Fibroblast of lung (primary cell): ENCODE measurements at places on chromosomes 3 and 15.

DNA sequence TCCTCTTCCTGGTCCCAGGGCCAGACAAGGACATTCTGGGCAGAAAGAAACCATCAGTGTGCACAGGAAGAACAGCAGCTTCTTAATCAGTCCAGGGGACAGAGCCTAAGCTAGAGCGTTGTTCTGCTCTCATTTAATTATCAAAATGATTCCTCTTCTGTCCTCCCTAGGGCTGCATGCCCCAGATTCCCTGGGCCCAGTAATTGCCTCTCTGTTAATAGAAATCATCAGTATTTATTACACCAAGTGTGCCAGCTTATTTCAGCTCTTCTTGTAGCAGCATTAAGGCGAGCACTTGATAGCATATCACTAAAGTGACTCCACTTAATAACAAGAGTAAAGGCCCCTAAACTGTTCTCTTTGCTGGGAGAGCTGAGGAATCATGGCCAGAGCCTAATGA, 72.1 kb downstream of the WDR76 start:
- H3K4me3 ChIP-seq = no peak overlapping the region
- H3K27ac ChIP-seq = no peak overlapping the region
- H3K27me3 ChIP-seq = no peaks in the 10 kb centered on the region
- no peak for DNase-seq
- peaks cover 3% of the 10 kb centered on the region for H3K4me1 ChIP-seq

GRCh38 chr15:92157666-92158298, 235.9 kb upstream of the ST8SIA2 start:
- DNase-seq = no peak
- no peaks in the 10 kb centered on the region for H3K4me1 ChIP-seq
- no peak overlapping the region for H3K4me3 ChIP-seq
- no peaks in the 10 kb centered on the region for H3K36me3 ChIP-seq
- H3K27me3 ChIP-seq = no peaks in the 10 kb centered on the region
- no peak overlapping the region for H3K27ac ChIP-seq

- H3K36me3 ChIP-seq = no peaks in the 10 kb centered on the region
- peak; percentile 53 for DNase-seq
- no peaks in the 10 kb centered on the region for H3K27me3 ChIP-seq
Observed at GRCh38 chr3:149936812-149937230, 33.9 kb downstream of the PFN2 start.

DNA sequence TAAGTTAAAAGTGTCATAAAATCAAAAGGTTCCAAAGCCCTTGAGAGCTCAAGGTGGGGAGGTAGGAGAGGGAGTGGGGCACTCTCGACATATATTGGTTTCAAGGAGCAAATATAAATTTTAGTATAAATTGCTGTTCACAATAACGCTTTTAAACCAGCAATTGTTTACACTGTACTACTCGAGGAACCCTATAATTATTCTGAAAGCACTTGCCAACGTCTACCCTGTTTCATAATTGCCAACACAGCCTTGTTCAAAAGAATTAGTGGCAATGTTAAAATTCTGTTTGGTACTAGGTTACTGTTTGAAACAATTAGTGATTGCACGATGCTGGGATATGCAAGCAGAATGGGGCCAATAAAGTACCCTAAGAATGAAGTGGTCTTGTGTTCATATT, 76.3 kb upstream of the ICE2 start:
- DNase-seq = no peak
- H3K27ac ChIP-seq = no peak overlapping the region
- H3K36me3 ChIP-seq = no peaks in the 10 kb centered on the region
- H3K27me3 ChIP-seq = no peaks in the 10 kb centered on the region
- no peak overlapping the region for H3K4me3 ChIP-seq
- no peaks in the 10 kb centered on the region for H3K4me1 ChIP-seq

DNA sequence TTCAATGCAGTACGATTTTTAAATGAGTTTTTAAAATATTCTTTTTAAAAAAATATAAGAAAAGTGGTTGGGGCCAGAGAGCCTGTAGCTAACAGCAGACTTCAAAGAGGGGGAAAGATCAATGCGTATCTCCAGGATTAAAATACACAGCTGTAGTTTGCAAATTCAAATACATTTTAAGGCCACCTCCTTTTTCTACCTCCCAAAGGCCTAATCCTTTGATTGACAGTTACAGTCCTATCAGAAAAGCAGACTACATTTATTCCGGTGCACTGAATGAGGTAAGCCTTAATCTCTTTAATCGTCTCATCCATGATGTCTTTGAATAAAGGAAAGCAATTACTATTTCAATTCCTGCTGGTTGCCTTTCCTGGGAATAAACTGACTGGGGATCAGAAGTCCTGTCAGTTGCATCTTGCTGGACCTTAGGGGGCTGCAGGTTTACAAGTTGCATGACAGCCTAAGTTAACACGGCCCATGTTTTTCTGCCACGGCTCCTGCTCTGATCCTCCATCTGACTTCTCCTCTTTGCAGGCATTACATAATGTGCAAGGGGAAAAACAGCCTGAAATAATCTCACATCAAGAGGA, 51.7 kb downstream of the CADPS start:
- DNase-seq = no peak
- H3K27ac ChIP-seq = no peak overlapping the region
- H3K36me3 ChIP-seq = no peaks in the 10 kb centered on the region
- no peak overlapping the region for H3K4me3 ChIP-seq

GRCh38 chr3:183534249-183534648, 21.3 kb downstream of the KLHL6 start:
- H3K4me1 ChIP-seq = no peaks in the 10 kb centered on the region
- H3K4me3 ChIP-seq = no peak overlapping the region
- no peaks in the 10 kb centered on the region for H3K36me3 ChIP-seq
- peak; percentile 29 for DNase-seq
- no peaks in the 10 kb centered on the region for H3K27me3 ChIP-seq
- no peak overlapping the region for H3K27ac ChIP-seq

- no peak overlapping the region for H3K27ac ChIP-seq
- no peaks in the 10 kb centered on the region for H3K36me3 ChIP-seq
- no peak overlapping the region for H3K4me3 ChIP-seq
- H3K27me3 ChIP-seq = no peaks in the 10 kb centered on the region
- peak; percentile 76 for DNase-seq
Observed at GRCh38 chr3:4551051-4551711, 58.0 kb downstream of the ITPR1 start.

GRCh38 chr3:15064835-15065549, at the start of gene MRPS25:
Gene MRPS25, minus strand, starts transcription at chr3:15065315. Its CDS starts 121 bp downstream, at chr3:15065194.
- no peaks in the 10 kb centered on the region for H3K4me1 ChIP-seq
- no peaks in the 10 kb centered on the region for H3K36me3 ChIP-seq
- DNase-seq = peak; percentile 91
- peak within 1 kb of the TSS; percentile 84 for H3K27ac ChIP-seq
- H3K4me3 ChIP-seq = peak within 1 kb of the TSS; percentile 86

- H3K27me3 ChIP-seq = no peaks in the 10 kb centered on the region
- H3K4me3 ChIP-seq = no peak overlapping the region
- DNase-seq = no peak
- H3K27ac ChIP-seq = no peak overlapping the region
Observed at GRCh38 chr3:146386936-146387335, 82.4 kb downstream of the PLSCR2 start.

DNA sequence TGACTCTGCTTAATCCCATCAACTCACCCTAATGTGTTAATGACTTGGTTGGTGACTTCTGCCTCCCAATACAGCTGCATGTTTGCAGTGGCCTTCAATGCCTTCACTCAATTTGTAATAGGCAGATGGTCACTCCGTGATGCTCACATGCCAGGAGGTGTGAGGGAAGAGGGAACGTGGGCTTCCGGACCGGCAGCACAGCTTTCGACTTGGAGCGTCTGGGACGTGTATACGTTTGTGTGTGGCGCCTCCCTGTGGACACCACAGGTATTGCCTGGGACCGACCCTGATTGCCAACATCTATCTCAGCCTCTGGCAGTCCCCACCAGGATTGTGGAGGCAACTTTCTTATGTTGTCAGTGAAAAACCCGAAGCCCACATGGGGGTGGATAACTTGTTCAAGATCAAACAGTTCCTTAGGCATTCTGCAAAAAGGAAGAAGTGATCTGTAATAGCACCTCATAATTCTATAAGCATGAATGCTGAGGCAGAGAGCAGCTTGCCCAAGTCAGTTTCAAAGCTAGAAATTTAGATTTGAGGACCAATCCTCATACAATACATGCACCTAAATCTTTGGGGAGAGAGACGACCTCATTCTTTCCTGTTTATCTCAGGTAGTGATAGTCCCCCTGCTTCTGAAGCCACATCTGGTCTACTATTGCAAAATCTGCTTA, 16.9 kb downstream of the MRPL46 start:
- H3K4me1 ChIP-seq = peaks cover 6% of the 10 kb centered on the region
- no peak overlapping the region for H3K27ac ChIP-seq
- DNase-seq = peak; percentile 59
- H3K36me3 ChIP-seq = no peaks in the 10 kb centered on the region
- no peak overlapping the region for H3K4me3 ChIP-seq
- no peaks in the 10 kb centered on the region for H3K27me3 ChIP-seq

DNA sequence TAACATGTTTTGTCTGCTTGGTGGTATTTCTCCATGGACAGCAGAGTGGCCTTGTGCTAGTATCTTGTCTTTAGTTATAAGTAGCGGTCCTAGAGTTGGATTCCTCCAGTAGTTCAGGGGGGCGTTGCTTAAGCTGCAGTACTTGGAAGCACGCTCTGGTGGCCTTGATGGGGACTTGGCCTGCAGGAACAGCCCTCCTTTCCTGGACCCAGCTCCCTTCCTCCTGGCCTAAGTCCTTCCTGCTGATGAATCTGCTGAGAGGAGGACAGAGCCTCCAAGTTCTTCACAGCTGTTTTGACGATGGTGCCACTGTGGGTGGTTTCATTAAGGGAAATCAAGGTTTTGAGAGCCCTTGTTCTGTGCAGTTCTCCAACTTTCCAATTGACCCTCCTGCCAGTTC, 38.6 kb upstream of the SEC22A start:
- no peaks in the 10 kb centered on the region for H3K4me1 ChIP-seq
- H3K27ac ChIP-seq = no peak overlapping the region
- no peak for DNase-seq

DNA sequence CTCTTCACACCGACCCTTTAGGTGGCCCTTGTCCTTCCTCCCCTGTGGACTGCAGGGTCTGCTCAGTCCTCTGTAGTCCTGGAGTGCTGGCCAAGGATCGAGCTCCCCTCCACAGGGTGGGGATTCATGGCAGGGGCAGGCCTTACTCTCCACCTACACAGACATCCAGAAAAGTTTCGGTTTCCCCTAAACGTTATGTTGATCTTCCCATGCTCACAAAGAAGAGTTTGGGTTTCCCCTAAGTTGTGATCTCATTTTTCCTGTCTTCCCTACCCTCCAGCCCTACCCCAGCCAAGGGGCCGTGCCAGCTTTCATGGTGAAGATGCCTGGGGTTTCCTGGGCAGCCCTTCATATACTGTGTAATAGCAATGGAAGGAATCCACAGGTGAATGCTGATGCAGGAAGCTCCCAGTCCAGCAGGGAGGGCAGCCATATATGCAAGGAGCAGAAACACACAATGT, 10.3 kb downstream of the STOML1 start:
- H3K27ac ChIP-seq = peak overlapping the region; percentile 93
- DNase-seq = no peak
- peaks cover 3% of the 10 kb centered on the region for H3K36me3 ChIP-seq
- H3K27me3 ChIP-seq = no peaks in the 10 kb centered on the region
